ENCODE measurements at places on chromosomes 6 and 20.

DNA sequence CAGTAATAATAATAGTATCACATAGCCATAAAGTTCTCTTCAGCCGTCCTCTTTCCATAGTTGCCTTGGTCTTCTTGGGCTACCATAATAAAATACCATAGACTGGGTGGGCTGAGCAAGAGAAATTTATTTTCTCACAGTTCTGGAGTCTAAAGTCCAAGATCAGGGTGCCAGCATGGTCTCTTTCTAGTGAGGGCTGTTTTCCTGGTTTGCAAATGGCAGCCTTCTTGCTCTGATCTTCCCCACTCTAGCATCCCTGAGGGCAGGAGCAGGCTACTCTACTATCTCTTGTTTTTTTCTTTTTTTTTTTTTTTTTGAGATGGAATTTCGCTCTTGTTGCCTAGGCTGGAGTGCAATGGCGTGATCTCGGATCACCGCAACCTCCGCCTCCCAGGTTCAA lies 8.2 kb upstream of the BEND3 start:
- DNase-seq = no peak

- no peak for DNase-seq
Observed at GRCh38 chr20:21465799-21466198, 48.1 kb downstream of the NKX2-2 start.

DNA sequence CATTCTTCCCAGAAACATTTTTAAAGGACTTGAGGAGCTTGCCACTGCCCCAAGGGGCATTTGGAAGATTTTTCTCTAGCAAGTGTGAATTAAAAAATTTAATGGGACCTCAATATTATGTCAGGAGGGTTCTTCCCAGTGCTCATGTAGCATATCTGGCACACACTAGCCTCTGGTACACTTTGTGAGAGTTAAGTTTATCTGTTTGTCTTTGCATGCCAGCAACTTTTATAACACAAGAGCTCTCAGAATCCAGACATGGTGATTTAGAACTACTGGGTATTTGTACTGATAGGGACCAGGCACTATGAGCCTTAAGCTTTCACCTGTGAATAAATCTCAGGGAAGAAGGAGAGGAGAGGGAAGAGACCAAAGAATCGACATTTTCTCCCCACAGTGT lies 12.9 kb downstream of the SPINT3 start:
- DNase-seq = no peak

- peak; percentile 56 for DNase-seq
Observed at GRCh38 chr20:46013829-46014516, 5.3 kb downstream of the MMP9 start.

DNA sequence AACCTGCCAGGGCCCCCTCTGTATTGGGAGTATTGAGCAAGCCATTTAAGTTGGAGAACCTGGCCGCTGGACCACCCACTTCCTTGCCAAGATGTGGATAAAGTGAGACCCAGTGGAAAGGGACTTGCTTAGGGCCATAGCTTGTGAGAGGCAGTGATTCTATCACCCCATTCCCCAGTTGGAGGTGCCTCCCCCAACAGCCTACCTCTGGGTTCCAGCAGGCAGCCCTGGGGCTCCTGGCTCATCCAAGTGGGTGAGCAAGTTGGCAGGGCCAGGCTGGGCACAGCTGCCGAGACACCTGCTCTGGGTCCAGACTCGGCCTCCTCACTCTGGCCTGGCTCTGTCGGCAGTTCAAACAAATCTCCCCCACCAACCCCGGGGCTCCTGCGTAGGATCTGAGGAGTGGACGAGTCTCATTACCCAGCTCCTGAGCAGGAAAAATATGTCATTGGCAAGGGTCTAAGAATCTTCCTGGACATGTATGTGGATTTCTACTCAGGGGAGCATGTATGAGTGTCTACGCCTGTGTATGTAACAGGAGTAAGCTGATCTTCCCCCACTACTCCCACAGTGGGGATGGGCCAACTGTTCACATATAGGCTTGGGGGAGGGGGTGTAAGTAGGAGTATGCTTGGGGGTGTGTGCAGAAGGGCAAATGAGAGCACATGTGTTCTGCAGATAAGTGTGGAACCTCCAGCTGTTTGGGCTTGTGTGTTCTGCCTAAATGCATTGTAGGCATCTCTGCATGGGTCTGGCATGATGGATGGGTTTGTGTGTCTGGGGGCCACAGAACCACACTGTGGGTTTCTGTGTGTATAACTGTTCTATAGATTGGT lies 1.9 kb downstream of the ID1 start:
- DNase-seq = peak; percentile 81

GRCh38 chr6:150914372-150914771 lies 48.9 kb downstream of the MTHFD1L start:
- DNase-seq = no peak

DNA sequence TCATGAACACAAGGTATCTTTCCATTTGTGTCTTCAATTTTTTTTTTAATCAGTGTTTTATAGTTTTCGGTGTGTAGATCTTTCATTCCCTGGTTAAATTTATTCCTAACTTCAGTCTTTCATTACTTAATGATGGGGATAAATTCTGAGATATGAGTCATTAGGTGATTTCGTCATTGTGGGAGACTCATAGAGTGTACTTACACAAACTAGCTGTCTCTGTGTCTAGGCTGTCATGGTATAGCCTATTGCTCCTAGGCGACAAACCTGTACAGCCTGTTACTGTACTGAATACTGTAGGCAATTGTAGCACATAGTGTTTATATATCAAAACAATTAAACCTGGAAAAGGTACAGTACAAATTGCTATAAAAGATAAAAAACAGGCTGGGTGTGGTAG lies 42.1 kb downstream of the SMAP1 start:
- no peak for DNase-seq

DNA sequence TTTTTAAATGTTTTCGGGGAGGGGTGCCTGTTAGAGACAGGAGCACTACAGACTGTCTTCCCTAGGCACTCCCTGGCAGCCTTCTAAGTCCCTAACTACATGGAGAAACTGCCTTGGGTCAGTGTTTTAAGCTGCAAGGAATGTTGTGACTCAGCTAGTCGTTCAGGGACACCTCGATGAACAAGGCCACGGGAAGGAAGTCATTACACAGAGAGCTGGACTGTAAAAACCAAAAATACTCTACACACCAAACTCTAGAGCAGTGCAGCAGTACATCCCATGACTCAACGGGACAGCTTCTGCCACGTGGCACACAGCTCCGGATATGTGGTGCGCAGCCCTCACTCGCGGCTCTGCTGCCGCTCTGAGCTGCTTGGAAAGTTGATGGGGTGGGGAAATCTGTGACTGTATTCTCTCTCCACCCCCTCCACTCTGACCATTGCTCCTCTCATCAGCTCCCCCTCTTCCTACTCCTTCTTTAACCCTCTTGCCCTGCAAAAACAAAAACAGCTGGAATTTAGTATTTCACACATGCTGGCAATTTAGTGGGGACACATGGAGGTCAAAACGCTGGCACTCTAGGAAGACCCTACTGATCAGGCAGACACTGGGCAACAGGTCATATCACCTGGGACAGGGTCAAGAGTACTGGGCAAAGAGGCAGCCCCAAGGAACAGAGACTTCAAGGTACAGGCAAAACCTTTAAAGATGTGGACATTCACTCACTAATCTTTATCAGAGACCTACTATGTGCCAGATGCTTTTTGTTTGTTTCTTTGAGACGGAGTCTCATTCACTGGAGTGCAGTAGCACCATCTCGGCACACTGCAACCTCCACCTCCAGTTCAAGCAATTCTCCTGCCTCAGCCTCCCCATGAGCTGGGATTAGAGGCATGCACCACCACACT lies 10.9 kb upstream of the LPIN3 start:
- no peak for DNase-seq

GRCh38 chr20:47985092-47985850 lies 200.0 kb upstream of the SULF2 start:
- DNase-seq = no peak

DNA sequence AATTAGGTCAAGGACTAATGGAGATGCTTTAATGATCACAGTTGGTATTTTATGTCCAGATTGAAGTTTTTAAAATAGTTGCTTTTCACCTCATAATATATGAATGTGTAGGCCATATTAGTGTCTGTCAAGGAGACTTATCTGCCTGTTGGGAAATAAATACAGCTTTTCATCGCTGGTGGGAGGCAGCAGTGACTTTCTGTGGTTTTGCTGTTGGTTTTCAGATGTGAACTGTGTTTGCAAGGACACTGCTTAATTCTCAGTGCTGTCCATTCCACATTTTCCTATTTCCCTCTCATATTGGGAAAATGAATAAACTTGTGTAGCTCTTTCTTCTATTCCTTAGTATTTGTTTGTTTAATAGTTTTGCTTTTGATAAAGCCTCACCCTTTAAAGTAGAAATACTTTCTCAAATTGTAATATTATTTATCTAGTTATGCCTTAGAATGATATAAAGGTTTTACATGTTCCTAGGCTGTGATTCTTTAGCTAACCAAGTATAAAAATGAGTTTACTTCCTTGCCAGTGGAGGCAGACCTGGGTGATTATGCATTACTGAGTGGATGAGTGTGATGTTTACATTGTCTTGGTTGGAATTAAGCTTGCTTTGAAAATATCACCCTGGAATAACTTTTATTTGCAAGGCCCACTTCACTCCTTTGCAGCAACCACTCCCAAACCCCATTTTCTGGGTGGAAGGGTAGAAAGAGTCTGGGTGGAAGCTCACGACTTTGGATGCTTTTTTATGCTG lies 3.3 kb downstream of the PLCB4 start:
- DNase-seq = no peak

- no peak for DNase-seq
Observed at GRCh38 chr6:113464960-113465359, 392.2 kb upstream of the MARCKS start.

- DNase-seq = no peak
Observed at GRCh38 chr6:44576132-44576631, 188.7 kb downstream of the CDC5L start.

DNA sequence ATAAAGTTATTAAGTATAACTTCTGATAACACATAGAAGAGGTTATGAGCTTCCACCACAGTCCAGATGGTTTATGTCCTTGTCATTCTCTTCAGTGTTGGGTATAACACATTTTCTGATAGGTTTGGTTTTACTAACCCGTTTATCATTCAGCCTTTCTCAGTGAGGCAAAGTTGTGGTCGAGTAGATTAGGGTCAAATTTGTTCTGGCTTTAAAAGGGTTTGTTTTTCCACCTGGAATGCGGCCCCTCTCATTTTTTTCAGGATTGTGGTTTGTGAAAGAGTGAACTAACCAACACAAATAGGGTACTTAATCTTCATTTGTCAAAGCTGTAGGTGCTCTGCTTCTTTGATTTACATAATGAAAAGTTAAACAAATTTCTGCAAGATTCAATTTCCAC lies 204.2 kb upstream of the ASCC3 start:
- no peak for DNase-seq

DNA sequence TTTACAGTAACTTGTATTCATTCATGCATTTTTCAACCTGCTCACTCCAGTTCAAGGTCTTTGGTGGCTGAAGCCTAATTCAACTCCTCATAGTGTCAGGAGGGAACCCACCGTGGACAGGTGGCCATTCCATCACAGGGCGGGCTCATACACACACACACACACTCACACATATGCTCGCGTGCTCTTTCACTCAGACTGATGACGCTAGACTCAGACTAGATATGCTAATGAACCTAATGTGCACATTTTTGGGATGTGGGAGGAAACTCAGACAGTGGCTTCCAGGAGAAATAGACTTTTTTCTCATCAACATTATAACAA lies 56.7 kb downstream of the TRIM27 start:
- no peak for DNase-seq

DNA sequence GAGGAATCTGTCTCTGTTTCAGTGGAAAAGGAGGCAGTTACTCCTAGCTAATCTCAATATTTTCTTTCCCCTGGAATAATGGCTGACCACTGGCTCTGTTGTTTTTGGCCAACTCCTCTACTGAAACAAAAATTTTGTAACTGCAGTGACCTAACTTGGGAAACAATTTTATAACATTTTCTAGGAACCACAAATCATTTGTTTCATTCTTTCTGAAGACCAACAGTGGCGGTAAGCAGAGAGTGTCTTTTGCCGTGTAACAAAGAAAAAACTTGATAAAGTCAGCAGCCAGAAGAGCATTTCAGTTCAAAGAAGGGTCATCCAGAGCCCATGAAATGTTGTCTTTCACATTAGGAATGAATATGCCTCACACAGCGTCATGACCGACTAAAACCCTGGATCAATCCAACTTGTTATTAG lies 11.8 kb upstream of the BFSP1 start:
- no peak for DNase-seq

DNA sequence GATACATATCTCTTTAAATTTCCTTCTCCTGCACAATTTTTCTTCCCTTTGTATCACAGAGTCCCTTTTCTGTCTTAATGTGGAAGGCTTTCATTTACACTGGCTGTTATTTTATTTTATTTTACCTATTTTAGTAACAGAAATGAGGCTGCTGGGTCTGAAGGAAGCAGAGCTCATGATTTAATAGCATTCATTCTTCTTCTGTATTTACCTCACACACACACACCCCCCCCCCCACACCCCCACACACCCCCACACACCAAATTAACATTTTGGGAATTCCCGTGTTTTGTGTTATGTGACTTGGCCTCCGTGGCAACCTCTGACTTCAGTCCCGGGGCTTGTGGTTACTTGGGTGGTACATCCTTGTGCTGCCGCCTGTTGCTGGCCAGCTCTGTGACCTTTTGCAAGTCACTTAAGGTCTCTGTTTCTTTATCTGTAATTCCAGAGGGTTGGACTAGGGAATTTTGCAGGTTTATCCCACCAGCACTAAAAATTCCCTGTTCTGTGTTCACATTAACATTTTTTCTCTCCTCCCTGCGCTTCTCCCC lies 108.8 kb downstream of the TIAM2 start:
- no peak for DNase-seq

DNA sequence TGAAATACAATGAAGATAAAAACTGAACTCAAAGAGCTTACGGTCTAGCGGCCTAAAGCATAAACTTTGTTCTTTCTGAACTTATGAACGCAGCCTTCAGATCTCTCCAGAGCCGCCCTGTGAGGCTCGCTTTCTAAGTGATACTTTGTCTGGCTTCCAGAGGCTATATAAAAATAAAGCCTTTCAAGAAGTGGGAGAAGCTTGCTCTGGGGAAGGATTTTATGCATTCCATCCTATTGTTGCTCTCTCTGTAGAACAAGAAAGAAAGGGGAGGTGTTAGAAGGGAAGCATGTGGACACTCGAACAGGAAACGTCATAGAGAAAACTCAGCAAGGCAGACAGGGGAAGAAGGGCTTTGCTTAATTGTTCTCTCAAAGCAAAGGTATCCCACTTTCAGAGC lies 77.0 kb downstream of the TBX18 start:
- DNase-seq = no peak

DNA sequence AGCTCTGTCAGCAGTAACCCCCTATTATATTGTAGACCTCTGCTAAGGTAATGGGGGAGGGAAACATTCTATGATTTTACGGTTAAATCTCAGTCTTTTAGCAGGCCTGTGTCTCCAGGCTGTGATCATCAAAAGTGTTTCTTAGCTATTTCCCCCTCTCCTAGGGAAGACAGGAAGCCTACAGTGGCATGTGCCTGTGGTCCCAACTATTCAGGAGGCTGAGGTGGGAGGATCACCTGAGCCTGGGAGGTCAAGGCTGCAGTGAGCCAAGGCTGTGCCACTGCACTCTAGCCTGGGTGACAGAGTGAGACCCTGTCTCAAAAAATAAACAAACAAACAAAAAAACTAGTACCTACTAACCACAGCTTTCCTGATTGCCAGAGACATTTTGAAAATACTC lies 67.9 kb downstream of the DNAAF9 start:
- no peak for DNase-seq

All from NCI-H446 (cell line).